ENCODE measurements at places on chromosomes 12 and 14.

- DNase-seq: peak; percentile 43
Observed at GRCh38 chr12:86772696-86773095, 516.5 kb upstream of the MGAT4C start.

- peak; percentile 92 for DNase-seq
Observed at GRCh38 chr14:52998376-52999015, 47.6 kb upstream of the FERMT2 start.

- no peak for DNase-seq
Observed at GRCh38 chr14:82490397-82490796, 956.7 kb upstream of the SEL1L start.

- no peak for DNase-seq
Observed at GRCh38 chr14:86357876-86358275, 827.9 kb downstream of the FLRT2 start.

- DNase-seq: no peak
Observed at GRCh38 chr12:92046557-92047392, 98.9 kb downstream of the BTG1 start.

GRCh38 chr14:22657861-22658260 lies 13.7 kb upstream of the OR6J1 start:
- peak; percentile 71 for DNase-seq

DNA sequence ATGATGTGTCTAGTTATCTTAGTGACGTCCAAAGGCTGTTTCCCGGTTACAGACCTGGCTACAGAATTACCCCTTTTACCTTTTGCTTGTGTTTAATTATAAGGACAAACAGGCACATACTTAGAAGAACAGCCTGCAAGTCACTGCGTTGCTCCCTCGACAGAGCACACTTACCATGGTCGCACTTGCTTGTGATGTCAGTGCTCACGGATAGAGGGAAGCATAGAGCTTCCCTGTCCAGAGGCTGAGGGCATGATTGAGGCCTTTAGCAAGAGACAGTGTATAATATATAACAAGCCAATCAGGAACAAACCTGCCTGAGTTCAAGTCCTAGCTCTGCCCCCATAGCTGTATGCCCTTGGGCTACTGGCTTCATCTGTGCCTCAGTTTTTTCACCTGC lies 73.2 kb upstream of the SCN8A start:
- no peak for DNase-seq
